ENCODE measurements at places on chromosomes 5 and 9.

GRCh38 chr5:126508962-126509279 is 85.7 kb downstream of the GRAMD2B start:
- DNase-seq = no peak

DNA sequence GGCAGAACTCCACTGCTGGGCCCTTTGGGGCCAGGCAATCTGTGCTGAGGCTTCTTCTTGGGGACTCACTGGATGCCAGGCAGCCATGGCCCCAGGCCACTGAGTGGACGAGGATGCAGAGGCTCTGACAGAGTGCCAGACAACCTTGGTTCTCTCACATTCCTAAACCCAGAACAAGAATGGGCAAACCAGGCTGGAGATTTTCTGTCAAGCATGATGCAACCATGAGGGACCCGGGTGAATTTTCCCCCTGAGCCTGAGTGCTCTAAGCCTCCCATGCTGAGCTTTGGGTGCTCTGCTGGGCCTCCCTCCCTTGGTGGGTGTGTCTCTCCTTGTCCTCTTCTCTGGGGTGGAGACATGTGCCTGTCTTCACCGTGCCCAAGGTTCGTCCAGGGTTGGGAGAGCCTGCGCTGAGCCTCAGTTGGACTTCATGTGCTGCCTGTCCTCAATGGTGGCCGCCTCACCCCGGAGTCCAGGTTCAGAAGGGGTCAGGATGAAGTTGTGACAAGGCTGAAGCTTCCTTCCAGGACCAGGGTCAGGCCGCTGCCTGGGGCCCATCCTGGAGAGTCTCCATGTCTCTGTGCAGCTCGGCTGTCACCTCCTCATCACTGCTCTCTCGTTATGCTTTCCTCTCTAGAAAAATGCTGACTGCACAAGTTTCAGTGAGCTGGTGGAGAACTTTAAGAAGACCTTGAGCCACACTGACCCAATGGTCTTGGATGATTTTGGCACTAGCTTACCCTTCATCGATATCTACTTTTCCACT is 24.1 kb downstream of the PITX1 start:
- DNase-seq = no peak

- DNase-seq = no peak
Measured at GRCh38 chr9:85056203-85056572, 386.7 kb downstream of the NTRK2 start.

GRCh38 chr5:67141644-67142043 is 55.0 kb downstream of the CD180 start:
- no peak for DNase-seq

DNA sequence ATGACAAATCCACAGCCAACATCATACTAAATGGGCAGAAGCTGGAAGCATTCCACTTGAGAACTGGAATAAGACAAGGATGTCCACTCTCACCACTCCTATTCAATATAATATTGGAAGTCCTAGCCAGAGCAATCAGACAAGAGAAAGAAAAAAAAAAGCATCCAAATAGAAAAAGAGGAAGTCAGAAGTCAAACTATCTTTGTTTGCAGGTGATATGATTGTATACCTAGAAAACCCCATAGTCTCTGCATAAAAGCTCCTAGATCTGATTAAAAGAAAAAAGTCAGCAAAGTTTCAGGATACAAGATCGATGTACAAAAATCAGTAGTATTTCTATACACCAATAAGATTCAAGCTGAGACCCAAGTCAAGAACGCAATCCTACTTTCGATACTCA is 66.1 kb downstream of the OSMR start:
- DNase-seq = no peak

DNA sequence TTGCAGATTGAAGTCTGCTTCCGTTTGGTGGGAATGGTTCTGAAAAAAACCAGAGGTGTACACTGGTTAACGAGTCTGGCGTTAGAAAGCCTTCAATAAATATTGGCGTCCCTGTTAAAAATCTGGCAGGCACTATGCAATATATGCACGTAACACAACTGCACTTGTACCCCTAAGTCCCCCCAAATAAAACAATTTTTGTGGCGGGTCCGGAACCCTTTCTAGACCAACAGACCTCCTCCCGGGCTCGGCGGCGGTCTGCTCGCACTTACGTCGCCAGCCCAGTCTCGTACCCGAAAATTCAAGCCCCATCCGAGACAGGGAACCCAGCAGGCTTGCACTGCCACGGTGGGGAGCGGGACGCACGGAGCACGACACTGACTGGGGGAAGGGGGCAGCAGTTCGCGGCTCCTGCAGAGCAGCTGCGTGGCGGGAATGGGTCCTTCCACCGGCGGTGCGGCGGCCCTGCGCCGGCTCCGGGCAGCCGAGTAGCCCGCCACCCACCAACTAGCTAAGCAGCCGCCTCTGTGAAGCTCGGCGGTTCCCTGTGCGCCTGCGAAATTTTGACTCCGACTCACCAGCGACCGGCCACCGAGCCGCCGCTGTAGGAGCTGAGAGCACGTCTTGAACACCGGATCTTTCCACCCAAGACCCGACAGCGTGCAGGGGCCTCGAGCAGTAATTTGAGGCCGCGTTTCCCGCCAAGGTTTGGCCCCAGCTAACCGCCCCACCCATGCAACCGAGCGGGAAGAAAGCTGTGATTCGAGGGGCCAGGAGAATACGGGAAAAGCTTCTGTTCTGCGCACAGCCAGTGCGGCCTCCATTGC is 3.9 kb downstream of the MCIDAS start:
- peak; percentile 37 for DNase-seq

Measured in right hindlimb (tissue), 1 donor.